ENCODE measurements at places on chromosomes 2 and 18.

GRCh38 chr2:10471046-10471571 is 23.0 kb upstream of the ODC1 start:
- DNase-seq: no peak

- peak; percentile 47 for DNase-seq
These were observed 866 bp downstream of the CRIM1 start for GRCh38 chr2:36356298-36356989.

GRCh38 chr18:49843131-49843530 is 29.8 kb upstream of the ACAA2 start:
- no peak for DNase-seq

DNA sequence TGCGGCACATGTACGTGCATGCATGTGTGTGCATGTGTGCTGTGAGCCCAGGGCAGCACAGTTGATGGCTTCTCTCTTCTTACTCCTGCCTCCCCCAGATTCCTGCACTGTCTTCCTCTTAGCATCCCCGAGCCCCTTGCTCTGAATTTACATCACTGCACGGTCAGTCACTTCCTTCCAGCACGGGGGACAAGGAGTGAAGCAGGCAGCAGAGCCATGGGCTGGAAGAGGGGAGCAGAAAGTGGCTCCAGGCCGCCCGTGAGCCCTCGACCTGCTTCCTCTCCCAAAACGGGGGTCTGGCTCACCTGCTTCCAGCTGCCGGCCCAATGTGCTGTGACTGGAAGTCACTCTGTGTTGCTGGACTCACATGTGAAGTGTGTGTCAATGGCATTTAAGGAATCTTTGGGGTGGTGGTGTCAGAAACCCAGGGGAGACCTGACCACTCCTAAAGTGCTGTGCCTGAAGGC is 106.1 kb downstream of the FAM210A start:
- no peak for DNase-seq

DNA sequence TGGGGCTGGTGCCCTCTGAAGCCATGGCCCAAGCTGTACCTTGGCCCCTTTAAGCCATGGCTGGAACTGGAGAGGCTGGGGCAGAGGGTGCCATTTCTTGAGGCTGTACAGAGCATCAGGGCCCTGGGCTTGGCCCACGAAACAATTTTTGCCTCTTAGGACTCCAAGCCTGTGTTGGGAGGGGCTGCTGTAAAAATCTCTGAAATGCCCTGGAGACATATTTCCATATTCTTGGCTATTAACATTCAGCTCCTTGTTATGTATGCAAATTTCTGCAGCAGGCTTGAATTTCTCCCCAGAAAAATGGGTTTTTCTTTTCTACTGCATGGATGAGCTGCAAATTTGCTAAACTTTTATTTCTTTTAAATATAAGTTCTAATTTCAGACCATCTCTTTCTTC is 834.0 kb downstream of the DSC3 start:
- DNase-seq: no peak

DNA sequence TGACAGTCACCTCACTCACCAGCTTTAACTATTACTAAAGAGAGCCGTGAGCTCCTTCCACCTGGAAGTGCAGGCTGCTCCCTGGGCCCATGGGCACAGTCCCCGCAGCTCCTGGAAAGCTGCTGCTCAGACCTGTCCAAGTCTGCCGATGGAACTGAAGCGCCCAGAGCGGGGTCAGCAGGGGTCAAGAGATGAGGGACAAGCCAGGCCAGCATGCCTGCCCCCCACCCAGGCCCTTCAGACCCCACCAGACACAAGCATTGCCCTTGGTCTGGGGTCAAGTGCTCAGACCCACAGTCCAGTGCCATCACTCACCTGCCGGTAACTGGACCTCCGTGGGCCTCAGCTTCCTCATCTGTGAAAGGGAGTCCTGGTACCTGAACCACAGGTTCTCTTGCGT is 59.9 kb downstream of the BIN1 start:
- no peak for DNase-seq

GRCh38 chr18:59067873-59068272 is 71.8 kb upstream of the SEC11C start:
- DNase-seq: peak; percentile 10

GRCh38 chr2:222915092-222915957 is 54.5 kb downstream of the ACSL3 start:
- DNase-seq: no peak

DNA sequence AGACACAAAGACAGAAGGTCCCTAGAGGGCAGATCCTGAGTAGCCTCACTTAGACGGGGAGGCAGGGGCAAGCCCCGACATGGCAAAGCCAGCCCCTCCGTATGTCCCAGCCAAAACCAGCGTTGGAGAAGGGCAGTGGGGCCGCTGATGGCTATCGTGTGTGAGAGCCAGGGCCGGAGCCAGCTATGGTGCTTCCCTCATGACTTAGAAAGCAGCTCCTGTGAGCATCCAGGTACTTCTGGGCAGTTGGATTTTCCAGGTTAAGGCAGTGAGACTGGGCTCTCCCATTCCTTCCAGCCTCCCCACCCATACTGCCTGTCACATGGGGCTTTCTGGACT is 31.2 kb upstream of the ROCK2 start:
- DNase-seq: no peak

DNA sequence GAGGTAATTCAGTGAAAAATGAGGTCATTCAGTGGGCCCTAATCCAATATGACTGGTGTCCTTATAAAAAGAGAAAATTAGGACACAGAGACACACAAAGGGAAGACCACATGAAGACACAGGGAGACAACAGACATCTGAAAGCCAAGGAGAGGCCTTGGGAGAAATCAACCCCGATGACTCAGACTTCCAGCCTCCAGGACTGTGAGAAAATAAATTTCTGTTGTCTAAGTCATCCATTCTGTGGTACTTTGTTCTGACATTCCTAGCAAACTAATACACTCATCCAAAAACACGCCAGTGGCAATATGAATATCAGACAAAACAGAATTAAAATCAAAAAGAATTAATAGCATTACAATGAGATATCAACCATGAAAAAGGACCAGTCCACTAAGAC is 303.7 kb downstream of the SS18 start:
- DNase-seq: no peak

GRCh38 chr2:168501466-168502065 is 45.5 kb downstream of the CERS6 start:
- no peak for DNase-seq

GRCh38 chr2:221524158-221524557 is 47.9 kb downstream of the EPHA4 start:
- no peak for DNase-seq

DNA sequence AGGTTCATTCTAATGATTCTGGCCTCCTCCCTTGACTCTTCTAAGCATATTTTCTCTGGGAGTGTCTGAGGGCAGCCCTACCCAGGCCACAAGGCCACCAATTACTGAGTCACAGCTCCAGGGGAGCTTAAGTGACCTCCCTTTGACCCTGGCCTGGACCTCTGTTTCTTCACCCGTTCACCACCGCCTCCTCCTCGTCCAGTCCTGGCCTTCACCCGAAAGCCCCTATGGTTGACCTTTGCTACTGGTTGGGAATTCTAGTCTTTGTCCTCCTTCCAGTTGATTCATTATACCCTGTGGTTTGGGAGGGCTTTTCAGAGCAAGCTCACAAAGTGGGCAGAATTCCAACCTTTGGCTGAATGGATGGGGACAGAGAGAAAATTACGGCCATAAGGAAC is 72.6 kb downstream of the NRP2 start:
- no peak for DNase-seq

DNA sequence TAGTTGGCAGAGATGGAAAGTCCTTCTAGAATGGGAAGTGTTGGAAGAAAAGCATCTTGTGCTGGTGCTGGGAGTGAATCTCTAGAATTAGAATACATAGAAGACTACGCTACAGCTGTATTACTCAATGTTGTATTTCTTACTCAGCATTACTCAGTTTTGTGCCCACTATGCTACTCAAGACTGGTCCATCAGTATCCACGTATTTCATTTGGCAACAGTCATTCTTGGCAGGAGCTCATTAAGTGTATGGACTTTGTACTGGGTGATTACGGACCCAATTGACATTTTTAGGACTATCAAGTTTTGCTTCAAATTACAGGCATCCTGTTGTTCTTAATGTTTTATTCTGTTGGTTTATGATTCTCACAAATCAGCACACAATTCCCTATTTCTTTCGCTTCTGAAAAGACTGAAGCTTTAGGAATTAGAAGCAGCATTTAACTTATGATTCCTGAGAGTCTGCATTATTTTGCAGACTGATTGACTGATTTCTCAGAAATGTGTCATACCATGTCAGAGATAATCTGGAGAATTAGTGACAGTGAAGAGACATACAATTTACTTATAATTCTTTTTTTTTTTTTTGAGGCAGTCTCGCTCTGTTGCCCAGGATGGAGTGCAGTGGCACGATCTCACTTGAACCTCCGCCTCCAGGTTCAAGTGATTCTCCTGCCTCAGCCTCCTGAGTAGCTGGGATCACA is 136.9 kb downstream of the MYO3B start:
- DNase-seq: no peak

- DNase-seq: peak; percentile 60
These were observed 179.6 kb upstream of the SLC39A10 start for GRCh38 chr2:195477248-195477995.
